GOT3 (cell line): ENCODE measurements at places on chromosomes 1 and 21.

DNA sequence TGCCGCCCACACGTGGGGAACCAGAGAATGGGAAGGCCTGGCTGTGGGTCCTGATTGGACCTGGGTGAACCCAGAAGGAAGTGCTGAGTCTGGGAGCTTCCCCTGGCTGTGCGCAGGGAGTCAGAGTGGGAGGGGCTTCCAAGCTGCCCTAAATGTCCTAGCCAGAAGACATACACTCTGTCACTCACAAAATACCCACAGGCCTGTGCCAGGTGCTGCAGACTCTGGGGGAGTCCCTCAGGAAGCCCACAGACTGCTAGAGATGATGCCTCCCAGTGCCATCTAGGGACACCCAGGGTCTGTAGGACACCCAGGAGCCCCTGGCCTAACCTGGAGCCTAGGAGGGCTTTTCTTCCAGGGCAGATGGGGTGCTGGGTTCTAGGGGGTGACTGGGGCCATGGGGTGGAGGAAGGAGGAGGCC, 33.7 kb upstream of the LRP8 start:
- no peak for DNase-seq

GRCh38 chr1:43819357-43819756, 112.0 kb downstream of the ST3GAL3 start:
- DNase-seq: no peak

DNA sequence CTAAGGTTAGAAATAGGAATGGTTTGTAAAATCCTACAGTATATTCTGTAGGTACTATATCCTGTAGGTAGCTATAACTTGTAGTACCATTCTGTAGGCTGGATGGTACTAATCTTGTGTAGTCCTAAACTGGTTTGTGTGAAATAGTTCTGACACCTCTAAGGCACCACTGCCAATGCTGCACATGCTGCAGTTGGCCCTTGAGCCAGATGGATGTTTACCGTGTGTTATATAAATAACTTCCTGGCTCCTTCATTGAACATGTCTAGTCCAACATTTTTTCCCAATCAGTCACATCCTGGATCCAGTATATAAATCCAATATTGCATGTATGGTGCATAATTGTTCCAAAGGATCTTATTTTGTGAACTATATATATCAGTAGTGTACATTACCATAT, 89.5 kb upstream of the GNG4 start:
- DNase-seq: no peak

GRCh38 chr1:184545601-184546000, 158.8 kb downstream of the C1orf21 start:
- no peak for DNase-seq

DNA sequence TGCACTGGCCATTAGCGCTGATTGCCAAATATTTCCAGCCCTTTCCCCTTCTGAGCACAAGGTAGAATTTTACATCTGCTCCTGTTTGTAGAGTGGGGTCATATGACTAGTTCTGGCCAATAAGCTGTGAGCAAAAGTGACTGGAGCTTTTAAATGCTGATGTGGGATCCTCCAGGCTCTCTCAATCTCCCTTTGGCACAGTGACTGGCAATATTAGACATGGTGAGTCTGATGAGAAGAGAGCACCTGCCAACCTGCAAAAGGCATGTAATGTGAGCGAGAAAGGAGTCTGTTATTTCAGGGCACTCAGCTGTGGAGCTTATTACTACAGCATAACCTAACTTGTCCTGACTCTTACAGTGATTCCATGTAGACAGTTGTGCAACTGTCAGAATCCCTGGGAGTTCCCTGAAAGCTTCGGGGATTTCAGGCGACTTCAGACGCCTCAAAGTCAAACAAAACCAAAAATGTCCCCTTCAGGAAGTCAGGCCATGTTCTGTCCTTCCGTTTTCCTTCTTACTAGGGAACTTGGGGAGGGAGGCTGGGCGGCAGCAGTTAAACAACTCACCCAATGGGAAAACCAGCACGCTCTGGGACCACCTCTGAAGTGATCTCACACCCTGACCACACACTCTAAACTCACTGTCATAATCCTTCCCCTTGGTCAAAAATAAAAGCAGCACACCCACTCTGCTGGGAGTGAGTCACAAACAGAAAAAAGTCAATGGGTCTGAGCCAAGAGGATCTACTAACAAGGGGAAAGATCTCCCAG, 3.6 kb upstream of the RASSF5 start:
- peak; percentile 72 for DNase-seq

GRCh38 chr1:181396171-181396670, 87.1 kb upstream of the CACNA1E start:
- DNase-seq: no peak

GRCh38 chr21:15557925-15558324, 171.9 kb upstream of the USP25 start:
- DNase-seq: no peak
